Ascending aorta (tissue), 2 donors: ENCODE measurements at places on chromosomes 12 and 14. TPM values are rescaled to one million over a fixed set of nuclear protein-coding genes. Genes with fewer than 3 reads are reported as not detected.

C14orf39 gene
- total RNA-seq: 7.9 TPM

GRCh38 chr14:102486513-102487203, 22.9 kb downstream of the ANKRD9 start:
- no peaks in the 10 kb centered on the region for H3K36me3 ChIP-seq
- peak overlapping the region; percentile 55 for H3K27ac ChIP-seq
- no peak for DNase-seq
- no peaks in the 10 kb centered on the region for H3K27me3 ChIP-seq
- peaks cover 3% of the 10 kb centered on the region for H3K4me1 ChIP-seq

GRCh38 chr12:7712841-7713442, 1.7 kb downstream of the DPPA3 start:
- no peak for DNase-seq
- H3K27me3 ChIP-seq: no peaks in the 10 kb centered on the region
- no peaks in the 10 kb centered on the region for H3K4me1 ChIP-seq
- no peak overlapping the region for H3K27ac ChIP-seq
- H3K36me3 ChIP-seq: no peaks in the 10 kb centered on the region

CARMIL3 gene
- not detected for total RNA-seq

DNA sequence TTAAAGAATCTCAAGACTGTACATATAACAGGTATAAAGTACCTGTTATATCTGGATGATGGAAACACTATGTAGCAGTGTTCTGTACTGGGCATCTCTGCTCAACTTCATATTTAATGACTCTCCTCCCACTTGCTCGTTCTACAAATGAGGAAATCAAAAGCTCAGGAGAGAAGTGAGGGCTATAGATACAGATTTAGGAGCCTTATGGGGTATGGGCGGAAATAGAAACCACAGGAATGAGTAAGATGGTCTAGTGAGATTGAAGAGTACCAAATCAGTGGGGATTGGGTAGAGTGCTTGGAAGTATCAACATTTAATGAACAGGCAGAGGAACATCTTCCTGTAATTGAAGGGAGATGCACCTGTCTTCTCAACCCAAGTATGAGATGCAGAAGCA, 23.8 kb upstream of the POLR3B start:
- H3K4me3 ChIP-seq: no peak overlapping the region
- peaks cover 17% of the 10 kb centered on the region for H3K36me3 ChIP-seq
- no peak for DNase-seq
- H3K27ac ChIP-seq: no peak overlapping the region
